Subcutaneous preadipocyte (primary cell): ENCODE measurements at places on chromosomes 1 and 21. TPM values are rescaled to one million over a fixed set of nuclear protein-coding genes. Genes with fewer than 3 reads are reported as not detected.

Gene NTNG1
- total RNA-seq: 11.4 and 12.7 TPM in 2 replicates

Gene PFKFB2
- 2.5 and 3.3 TPM in 2 replicates for total RNA-seq

Gene RNU1-2
- total RNA-seq: under 0.01 TPM in 2 replicates

Gene OR6K3
- not detected in 2 replicates for total RNA-seq

Gene SLC6A9
- 1.1 and 1.2 TPM in 2 replicates for total RNA-seq

Gene CAPN8
- under 0.01 TPM in 1 of 2 replicates, not detected in the other for total RNA-seq

Gene CCDC17
- 1.5 and 2.2 TPM in 2 replicates for total RNA-seq

Gene CRYBG2
- total RNA-seq: not detected in 2 replicates

Gene FNDC5
- 0.20 and 0.37 TPM in 2 replicates for total RNA-seq

Gene TAS1R1
- under 0.01 TPM in 1 of 2 replicates, not detected in the other for total RNA-seq

Gene CFHR3
- total RNA-seq: not detected in 2 replicates

Gene ELF3
- total RNA-seq: 0.20 TPM in 1 of 2 replicates, not detected in the other

Gene ASAP3
- 39.9 and 68.0 TPM in 2 replicates for total RNA-seq

Gene NTRK1
- total RNA-seq: 0.20 TPM in 1 of 2 replicates, not detected in the other

Gene USP24
- 46.7 and 60.6 TPM in 2 replicates for total RNA-seq

Gene LCE6A
- total RNA-seq: not detected in 2 replicates

Gene MPZ
- total RNA-seq: 1.8 and 2.9 TPM in 2 replicates
